Activated CD4-positive, alpha-beta T cell treated with anti-CD3 and anti-CD28 coated beads, Interleukin-2, amount 10 ng/mL, durations not matched to agents 24 days and 14 days (primary cell): ENCODE measurements at places on chromosomes 2 and 18.

DNA sequence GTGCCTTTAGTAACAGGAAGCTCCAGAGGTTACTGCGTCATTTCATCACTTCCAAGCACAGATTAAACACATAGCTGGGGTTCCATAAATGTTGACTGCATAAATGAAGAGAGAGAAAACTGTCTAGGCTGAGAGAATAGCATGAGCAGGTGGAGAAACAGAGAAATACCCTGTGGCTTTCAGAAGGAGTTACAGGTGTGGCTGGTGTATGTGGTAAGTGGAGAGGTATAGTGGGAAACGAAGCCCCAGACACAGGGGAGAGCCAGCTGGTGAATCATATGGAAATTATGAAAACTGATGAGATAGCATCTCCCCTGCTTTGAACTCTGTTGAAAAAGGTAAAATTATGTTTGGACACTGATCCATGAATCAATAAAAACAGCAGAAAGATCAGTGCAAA, 807.4 kb upstream of the POU3F3 start:
- DNase-seq, result no peak

DNA sequence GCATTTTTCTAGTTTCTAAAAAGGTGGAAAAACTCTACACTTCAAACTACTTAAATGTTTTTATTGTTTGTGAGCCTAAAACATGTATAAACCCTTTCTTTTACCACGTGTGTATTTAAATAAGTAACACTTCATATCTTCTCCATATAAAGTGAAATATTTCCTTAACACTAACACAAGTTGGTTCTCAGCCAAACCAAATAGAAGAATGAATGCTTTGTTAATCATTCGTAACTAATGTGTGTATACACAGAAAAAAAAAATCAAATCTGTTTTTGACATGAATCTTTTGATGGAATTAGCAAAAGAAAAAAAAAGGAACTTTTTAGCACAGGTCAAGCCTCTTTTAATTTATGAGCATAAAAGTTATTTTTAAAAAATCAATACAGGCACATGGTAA, 89.3 kb downstream of the EHBP1 start:
- no peak for DNase-seq

DNA sequence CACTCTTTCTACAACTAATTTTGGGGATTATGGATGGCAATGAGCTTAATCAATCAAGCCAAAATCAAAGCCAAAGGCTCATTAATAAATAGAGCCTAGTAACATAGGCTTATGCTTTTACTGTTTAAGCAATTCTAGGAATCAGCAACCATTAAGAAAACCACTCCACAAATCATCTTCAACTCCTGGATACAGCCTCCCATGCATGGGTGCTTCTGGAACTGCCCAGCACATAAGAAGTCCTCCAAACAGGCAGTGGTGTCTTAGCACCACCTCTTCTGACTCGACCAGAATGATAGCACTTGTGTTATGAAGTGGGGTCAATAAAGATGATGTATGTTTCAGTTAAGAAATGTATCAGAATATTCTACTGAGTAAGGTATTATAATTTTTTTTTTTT, 104.4 kb upstream of the SERPINE2 start:
- DNase-seq, result no peak

DNA sequence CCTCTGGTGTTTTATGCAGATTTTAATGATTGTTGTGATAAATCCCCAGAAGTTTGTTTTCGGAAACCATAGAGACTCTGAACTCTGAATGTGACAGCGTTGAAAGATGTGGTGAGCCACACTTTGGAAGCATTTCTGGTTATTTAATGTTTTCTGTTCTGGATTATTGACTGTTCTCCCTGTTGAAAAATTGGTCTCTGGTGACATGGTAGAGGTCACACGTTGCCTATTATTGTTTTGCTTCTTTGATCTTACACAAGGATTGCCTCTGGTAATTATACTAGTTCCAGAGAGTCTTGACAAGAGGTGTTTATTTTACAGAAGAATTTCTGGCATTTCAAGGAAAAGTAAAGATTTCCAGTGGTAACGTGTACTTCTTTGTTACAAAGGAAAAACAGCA, 127.1 kb downstream of the GREB1L start:
- no peak for DNase-seq

DNA sequence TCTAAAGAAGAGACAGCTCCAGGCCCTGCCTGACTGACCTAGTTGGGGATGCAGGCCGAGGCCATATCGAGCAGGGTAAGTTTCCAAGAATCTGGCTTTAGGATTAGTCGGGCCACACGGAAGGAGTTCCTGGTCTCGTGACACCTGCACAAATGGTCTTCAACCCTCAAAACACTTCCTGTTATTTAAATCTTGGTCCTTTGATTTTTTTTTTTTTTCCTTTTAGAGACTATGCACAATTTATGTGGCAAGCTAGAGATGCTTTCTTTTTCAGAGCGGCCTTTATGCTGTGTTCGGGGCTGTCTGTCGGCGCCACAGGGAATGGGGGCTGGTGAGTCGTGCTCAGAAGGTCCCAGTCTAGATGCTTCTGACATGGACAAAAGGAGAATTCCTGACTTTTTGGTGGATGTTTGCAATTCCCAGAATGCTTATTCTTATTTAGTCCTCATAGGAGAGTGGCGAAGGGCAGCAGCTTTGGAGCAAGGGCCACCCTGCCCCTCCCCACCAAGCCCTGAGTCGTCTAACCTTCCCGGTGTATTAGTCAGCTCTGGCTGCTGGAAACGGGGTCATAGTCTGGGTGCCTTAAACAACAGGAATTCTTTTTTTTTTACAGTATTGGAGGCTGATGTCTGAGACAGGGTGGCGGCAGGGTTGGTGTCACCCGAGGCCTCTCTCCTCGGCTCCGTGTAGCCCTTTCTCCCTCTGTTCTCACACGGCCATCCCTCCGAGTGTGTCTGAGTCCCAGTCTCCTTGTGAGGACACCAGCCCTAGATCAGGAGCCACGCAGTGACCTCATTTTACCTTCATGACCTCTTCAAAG, 27.4 kb downstream of the HPCAL1 start:
- peak; percentile 82 for DNase-seq
